Activated T-cell treated with anti-CD3 and anti-CD28 coated beads, Interleukin-2, amount 50 U/mL, for 24 hours (primary cell): ENCODE measurements at places on chromosomes 6 and 20.

GRCh38 chr6:160032538-160032937, 63.7 kb downstream of the IGF2R start:
- no peak for DNase-seq
- H3K27ac ChIP-seq = no peak overlapping the region

GRCh38 chr6:42315991-42316970, 98.6 kb upstream of the MRPS10 start:
- no peaks in the 10 kb centered on the region for H3K27me3 ChIP-seq
- H3K27ac ChIP-seq = peak overlapping the region; percentile 92
- DNase-seq = no peak
- H3K36me3 ChIP-seq = peaks cover 9% of the 10 kb centered on the region
- peaks cover 63% of the 10 kb centered on the region for H3K4me1 ChIP-seq

GRCh38 chr6:85464722-85465150, 14.9 kb downstream of the NT5E start:
- DNase-seq = peak; percentile 63
- no peaks in the 10 kb centered on the region for H3K27me3 ChIP-seq
- H3K27ac ChIP-seq = peak overlapping the region; percentile 99
- peaks cover 2% of the 10 kb centered on the region for H3K36me3 ChIP-seq

DNA sequence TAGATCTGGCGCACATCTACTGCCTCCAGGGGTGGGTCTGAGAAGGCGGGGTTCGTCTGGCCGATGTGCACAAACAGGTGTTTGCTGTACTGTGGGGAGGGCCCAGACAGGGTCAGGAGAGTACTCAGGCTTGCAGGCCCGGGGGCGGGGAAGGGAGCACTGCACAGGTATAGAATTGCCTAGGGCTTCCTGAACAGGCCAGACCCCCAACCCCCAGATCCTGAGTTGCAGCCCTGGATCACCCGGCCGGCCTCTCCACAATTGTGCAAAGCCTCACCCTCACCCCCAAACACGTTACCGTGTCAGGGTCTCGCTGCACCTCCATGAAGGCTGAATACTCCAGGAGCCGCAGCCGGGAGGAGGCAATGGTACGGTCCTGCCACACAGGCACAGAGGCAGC, 7.8 kb downstream of the RPL10A start:
- peaks cover 40% of the 10 kb centered on the region for H3K36me3 ChIP-seq
- H3K27ac ChIP-seq = peak overlapping the region; percentile 80
- H3K4me1 ChIP-seq = peaks cover 16% of the 10 kb centered on the region
- H3K27me3 ChIP-seq = no peaks in the 10 kb centered on the region

DNA sequence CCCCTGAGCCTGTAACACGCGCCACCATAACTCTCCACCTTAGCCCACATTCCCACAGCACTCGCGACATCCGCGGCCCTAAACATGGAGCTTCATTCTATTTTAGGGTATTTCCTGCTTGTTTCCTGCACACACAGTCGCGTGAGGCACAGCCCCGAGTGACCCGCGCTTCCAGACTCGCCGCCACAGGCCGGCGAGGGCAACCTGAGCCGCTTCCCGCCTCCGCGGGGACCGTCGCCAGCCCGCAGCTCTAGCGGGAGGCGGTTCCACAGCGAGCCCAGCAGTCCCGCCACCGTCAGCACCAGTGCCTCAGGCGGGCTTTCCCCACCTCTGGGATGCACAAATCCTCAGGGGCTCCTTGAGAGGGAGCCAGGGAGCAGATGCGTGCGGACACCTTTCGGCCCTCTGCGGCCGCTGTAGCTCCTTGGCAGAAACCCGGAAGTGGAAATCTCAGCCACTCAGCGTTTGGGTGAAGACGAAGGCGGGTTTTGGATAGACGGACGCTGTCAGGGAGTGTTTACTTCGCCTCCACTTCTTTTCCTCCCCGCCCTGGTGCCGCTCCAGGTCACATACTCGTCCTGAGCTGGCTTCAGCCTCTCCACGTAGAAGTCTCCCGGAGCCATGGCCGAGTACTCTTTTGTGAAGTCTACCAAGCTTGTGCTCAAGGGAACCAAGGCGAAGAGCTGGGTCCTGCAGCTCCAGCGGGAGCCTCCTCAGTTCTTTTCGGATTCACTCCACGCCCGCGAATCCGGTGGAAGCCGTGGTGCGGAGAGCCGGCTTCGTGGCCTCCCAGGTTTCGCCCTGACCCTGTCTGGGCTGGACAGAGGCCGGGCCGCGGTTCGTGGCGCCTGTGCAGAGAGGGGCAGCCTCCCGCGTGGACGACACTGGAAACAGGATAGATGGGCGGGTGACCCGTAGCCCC, 2177.4 kb upstream of the DEFB115 start:
- H3K36me3 ChIP-seq = no peaks in the 10 kb centered on the region
- peak; percentile 40 for DNase-seq
- no peak overlapping the region for H3K27ac ChIP-seq
- peak overlapping the region; percentile 63 for H3K4me3 ChIP-seq
- H3K27me3 ChIP-seq = no peaks in the 10 kb centered on the region

DNA sequence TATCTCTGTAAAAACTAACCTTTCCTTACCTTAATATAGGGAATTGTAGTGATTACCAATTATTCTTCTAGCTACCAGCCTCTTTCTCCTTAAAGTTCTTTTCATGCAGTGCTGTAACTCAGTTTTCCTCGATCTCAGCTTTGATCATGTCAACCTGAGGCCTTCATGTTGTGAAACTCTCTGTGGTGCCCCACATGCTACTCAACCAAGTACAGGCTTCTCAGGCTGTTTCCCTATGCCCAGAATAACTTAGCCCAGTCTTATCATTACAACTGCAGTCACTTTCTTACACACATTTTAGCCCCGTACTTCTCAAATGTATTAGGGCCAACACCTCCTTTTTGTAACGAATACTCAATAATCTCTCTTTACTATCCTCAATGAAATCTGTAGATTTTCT, 90.1 kb upstream of the SUPT3H start:
- H3K4me3 ChIP-seq = no peak overlapping the region
- no peak overlapping the region for H3K27ac ChIP-seq
- H3K36me3 ChIP-seq = peaks cover 75% of the 10 kb centered on the region

- no peak overlapping the region for H3K4me3 ChIP-seq
- no peak for DNase-seq
- peaks cover 23% of the 10 kb centered on the region for H3K36me3 ChIP-seq
- H3K27me3 ChIP-seq = no peaks in the 10 kb centered on the region
Observed at GRCh38 chr20:62119591-62120364, 2.5 kb upstream of the LSM14B start.

GRCh38 chr20:53413186-53413631, 180.4 kb downstream of the ZNF217 start:
- H3K36me3 ChIP-seq = no peaks in the 10 kb centered on the region

DNA sequence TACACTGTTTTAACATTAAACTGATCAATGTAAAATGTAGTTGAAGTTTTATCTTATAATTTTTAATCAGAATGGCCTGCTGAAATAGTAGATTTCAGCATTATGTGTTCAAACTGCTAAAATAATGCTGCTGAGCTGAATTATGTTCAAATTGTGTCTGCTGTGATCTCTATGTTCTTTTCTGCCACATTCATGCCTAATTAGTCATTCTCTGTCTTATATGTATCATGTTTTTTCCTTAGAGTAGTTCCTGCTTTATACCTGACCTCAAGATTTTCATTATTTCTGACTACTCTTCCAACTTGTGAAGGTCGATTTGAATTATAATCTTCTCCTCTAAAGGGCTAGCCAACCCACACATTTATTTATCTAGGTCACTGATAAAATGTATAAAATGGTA, 476.7 kb upstream of the EPHA7 start:
- no peak for DNase-seq
- H3K27me3 ChIP-seq = no peaks in the 10 kb centered on the region
- H3K36me3 ChIP-seq = no peaks in the 10 kb centered on the region
- no peak overlapping the region for H3K4me3 ChIP-seq
- H3K4me1 ChIP-seq = no peaks in the 10 kb centered on the region

GRCh38 chr6:145842693-145843546, 28.3 kb upstream of the FBXO30 start:
- no peak overlapping the region for H3K27ac ChIP-seq
- no peaks in the 10 kb centered on the region for H3K27me3 ChIP-seq
- H3K4me3 ChIP-seq = no peak overlapping the region
- no peaks in the 10 kb centered on the region for H3K4me1 ChIP-seq
- peaks cover 4% of the 10 kb centered on the region for H3K36me3 ChIP-seq
- DNase-seq = no peak

- no peak overlapping the region for H3K27ac ChIP-seq
- H3K4me3 ChIP-seq = no peak overlapping the region
- H3K4me1 ChIP-seq = no peaks in the 10 kb centered on the region
- peaks cover 15% of the 10 kb centered on the region for H3K27me3 ChIP-seq
- DNase-seq = no peak
Observed at GRCh38 chr6:79468116-79468515, 69.1 kb downstream of the LCA5 start.

GRCh38 chr6:42451333-42452170, at the start of gene TRERF1:
Gene TRERF1, minus strand, starts transcription at chr6:42451926. Its CDS starts 182,336 bp downstream, at chr6:42269590.
- H3K36me3 ChIP-seq = peaks cover 43% of the 10 kb centered on the region
- peaks cover 54% of the 10 kb centered on the region for H3K4me1 ChIP-seq
- DNase-seq = peak; percentile 76
- H3K27me3 ChIP-seq = peaks cover 10% of the 10 kb centered on the region
- peak within 1 kb of the TSS; percentile 96 for H3K4me3 ChIP-seq

- peaks cover 20% of the 10 kb centered on the region for H3K4me1 ChIP-seq
- peak overlapping the region; percentile 71 for H3K27ac ChIP-seq
- H3K4me3 ChIP-seq = no peak overlapping the region
- no peak for DNase-seq
- no peaks in the 10 kb centered on the region for H3K27me3 ChIP-seq
Observed at GRCh38 chr6:12148317-12148801, 136.2 kb downstream of the HIVEP1 start.

DNA sequence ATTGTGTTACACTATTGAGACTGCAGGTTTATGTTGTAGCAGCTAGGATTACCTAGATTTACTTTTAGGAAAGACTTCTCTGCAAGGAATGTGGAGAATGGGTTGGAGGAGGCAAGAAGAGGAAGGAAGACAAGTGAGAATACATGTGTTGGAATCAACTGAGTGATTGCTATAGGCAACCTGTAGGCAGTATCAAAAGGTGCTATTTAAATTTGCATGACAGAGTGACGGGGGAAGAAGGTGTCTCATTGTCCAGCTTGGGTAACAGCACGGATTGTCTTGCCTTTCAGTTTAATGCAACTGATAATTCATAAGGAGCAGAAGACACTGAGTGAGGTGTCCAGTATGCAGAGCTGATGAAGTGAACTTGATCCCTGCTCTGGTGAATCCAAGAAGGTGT, 19.4 kb downstream of the SERPINB9 start:
- DNase-seq = no peak
- peaks cover 43% of the 10 kb centered on the region for H3K36me3 ChIP-seq
- H3K4me1 ChIP-seq = peaks cover 58% of the 10 kb centered on the region
- no peak overlapping the region for H3K4me3 ChIP-seq
- H3K27ac ChIP-seq = peak overlapping the region; percentile 15
- no peaks in the 10 kb centered on the region for H3K27me3 ChIP-seq
